Endothelial cell of umbilical vein (primary cell): ENCODE measurements at places on chromosomes 2 and 18. TPM values are rescaled to one million over a fixed set of nuclear protein-coding genes. Genes with fewer than 3 reads are reported as not detected.
A peak's percentile ranks its signal among the peaks of the same experiment; 100 is the strongest.

DNA sequence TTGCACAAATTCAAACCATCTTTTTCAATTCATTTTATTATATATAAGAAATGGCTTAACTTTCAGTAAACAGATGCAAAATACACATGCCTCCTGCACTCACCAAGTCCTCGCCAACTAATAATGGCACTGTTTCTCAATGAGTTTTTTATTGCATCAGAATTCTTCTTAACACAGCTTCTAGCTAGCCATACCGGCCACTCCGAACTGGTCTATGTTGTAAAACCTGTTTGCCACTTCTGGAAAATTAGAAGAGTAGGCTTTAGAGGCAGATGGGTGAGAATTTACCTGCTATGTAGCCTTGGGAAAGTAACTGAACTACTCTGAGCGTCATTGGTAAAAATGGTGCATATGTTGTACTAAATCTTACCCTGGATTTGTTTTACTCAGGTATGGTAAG lies 100.6 kb upstream of the LHCGR start:
- no peaks in the 10 kb centered on the region for H3K36me3 ChIP-seq
- H3K27me3 ChIP-seq = no peaks in the 10 kb centered on the region
- no peaks in the 10 kb centered on the region for H3K4me1 ChIP-seq
- H3K4me3 ChIP-seq = no peak overlapping the region
- DNase-seq = no peak

DNA sequence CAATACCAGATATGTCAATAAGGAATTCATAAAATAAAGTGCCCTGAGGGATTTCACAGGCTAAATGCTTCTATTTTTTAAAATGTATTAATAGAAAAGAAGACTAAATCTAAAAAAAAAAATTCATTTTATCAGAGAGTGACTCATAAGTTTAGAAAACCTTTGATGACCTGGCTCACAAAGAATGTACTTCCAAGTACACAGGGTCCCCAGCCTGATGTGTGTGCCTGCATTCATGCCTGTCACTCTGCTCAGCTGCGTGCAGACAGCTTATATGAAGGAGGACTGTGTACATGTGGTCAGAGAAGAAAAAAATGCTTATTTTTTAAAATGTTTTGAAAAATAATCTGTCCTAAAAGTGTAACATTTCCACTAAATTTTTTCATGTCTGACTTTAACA lies 3.0 kb upstream of the CPS1 start:
- H3K27ac ChIP-seq = no peak overlapping the region
- no peak overlapping the region for H3K4me3 ChIP-seq
- no peaks in the 10 kb centered on the region for H3K27me3 ChIP-seq
- H3K4me1 ChIP-seq = no peaks in the 10 kb centered on the region
- no peaks in the 10 kb centered on the region for H3K36me3 ChIP-seq

The ANKRD44 gene
- polyA plus RNA-seq = 3.4 and 10.8 TPM in 2 replicates

The GPR39 gene
- polyA plus RNA-seq = 0.03 and 0.05 TPM in 2 replicates

The CRYGC gene
- polyA plus RNA-seq = not detected in 2 replicates

The KCNG2 gene
- polyA plus RNA-seq = not detected in 2 replicates

The CFAP65 gene
- polyA plus RNA-seq = 0.03 TPM in 1 of 2 replicates, not detected in the other

DNA sequence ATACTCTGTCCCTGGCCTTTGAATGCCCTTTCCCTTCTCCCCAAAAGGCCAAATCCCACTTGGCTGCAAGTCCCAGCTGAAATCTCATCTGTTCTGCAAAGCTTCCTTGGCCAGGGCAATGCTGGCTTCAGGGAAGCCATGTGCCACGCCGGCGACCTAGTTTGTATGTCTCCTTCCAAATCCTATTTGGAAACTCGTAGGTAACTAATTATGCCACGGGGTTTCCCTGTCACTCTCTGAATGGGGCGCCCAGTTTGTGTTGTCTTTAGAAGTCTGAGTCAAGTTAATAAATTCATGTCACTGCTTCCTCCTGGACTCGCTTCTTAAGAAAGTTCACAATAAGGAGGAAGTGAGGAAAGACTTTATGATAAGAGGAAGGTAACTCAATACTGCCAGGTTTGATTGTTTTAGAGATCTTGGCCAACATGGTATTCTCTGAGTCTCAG lies 19.1 kb downstream of the FHL2 start:
- no peak overlapping the region for H3K4me3 ChIP-seq
- H3K27me3 ChIP-seq = no peaks in the 10 kb centered on the region
- H3K27ac ChIP-seq = peak overlapping the region; percentile 84
- peak; percentile 72 for DNase-seq
- peaks cover 75% of the 10 kb centered on the region for H3K4me1 ChIP-seq

DNA sequence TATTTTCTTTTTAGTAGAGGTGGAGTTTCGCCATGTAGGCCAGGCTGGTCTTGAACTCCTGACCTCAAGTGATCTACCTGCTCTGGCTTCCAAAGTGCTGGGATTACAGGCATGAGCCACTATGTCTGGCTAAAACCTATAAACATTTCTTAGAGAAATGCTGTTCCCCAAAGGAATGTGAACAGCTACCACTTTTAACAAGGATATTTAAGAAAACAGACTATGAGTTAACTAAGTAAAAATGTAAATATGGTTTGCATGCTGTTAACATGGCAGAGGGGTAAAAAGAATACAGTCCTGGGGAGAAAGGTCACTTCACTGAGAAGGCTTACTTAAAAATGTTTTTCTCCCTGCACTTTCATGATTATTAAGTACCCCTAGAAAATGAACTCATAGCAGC lies 57.1 kb downstream of the SLC16A14 start:
- no peaks in the 10 kb centered on the region for H3K27me3 ChIP-seq
- no peak overlapping the region for H3K4me3 ChIP-seq
- H3K27ac ChIP-seq = no peak overlapping the region
- DNase-seq = no peak
- H3K36me3 ChIP-seq = no peaks in the 10 kb centered on the region

GRCh38 chr18:54981076-54981475 lies 21.8 kb upstream of the CCDC68 start:
- no peak overlapping the region for H3K4me3 ChIP-seq
- no peaks in the 10 kb centered on the region for H3K4me1 ChIP-seq
- no peaks in the 10 kb centered on the region for H3K27me3 ChIP-seq
- no peak overlapping the region for H3K27ac ChIP-seq

DNA sequence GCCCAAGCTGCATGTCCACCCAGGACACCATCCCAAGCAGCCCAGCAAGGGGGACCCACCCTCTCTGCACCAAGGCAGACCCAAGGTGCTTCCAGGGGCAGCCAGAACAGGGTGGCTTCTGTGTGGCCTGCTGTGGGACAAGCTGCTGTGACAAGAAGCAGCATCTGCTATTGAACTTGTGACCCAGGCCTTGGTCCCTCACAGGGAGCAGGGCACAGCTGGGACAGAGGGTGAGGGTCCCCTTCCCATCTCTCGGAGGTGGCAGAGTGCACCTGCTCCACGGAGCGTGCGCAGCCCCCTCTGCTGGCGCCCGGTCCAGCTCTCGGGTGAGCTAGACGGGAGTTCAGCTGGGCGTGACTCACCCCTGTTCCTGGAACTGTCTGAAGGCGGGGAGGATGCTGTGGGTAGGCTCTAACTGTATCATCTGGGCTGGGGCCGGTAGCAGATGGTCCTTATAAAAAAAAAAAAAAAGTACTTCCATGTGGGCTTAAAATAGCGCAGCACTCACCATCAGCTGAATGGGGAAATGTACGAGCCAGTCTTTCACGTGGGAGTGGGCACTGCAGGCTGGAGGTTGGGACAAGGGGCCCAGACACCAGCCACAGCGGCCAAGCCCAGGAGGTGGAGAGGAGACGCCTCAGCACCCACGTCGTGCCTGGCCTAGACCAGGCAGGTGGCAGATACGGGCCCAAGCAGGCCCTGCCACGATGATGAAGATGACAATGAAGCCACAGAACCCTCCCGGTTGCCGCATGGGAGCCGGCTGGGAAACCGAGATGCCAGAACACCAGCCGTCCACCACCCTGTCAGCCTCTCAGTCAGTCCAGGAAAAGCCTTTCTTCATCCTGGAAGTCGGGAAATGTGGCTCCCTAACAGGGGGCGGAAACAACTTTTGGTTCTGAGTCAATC lies 136.8 kb upstream of the ID2 start:
- DNase-seq = no peak
- H3K4me1 ChIP-seq = no peaks in the 10 kb centered on the region
- no peak overlapping the region for H3K27ac ChIP-seq
- H3K4me3 ChIP-seq = no peak overlapping the region
- H3K36me3 ChIP-seq = no peaks in the 10 kb centered on the region

GRCh38 chr2:11129598-11130449 lies 25.4 kb upstream of the SLC66A3 start:
- H3K4me1 ChIP-seq = peaks cover 28% of the 10 kb centered on the region
- no peak overlapping the region for H3K4me3 ChIP-seq
- H3K27me3 ChIP-seq = peaks cover 1% of the 10 kb centered on the region
- no peak overlapping the region for H3K27ac ChIP-seq
- no peak for DNase-seq
- H3K36me3 ChIP-seq = no peaks in the 10 kb centered on the region

The IL1R2 gene
- not detected in 2 replicates for polyA plus RNA-seq

GRCh38 chr2:207819021-207819797 lies 49.5 kb upstream of the FZD5 start:
- H3K36me3 ChIP-seq = no peaks in the 10 kb centered on the region
- no peaks in the 10 kb centered on the region for H3K27me3 ChIP-seq
- DNase-seq = no peak
- H3K27ac ChIP-seq = no peak overlapping the region
- H3K4me3 ChIP-seq = no peak overlapping the region

GRCh38 chr2:174762464-174762863 lies 1.8 kb downstream of the CHRNA1 start:
- DNase-seq = peak; percentile 28
- peak overlapping the region; percentile 86 for H3K27ac ChIP-seq
- H3K27me3 ChIP-seq = no peaks in the 10 kb centered on the region

The MC2R gene
- polyA plus RNA-seq = not detected in 2 replicates

- H3K4me3 ChIP-seq = no peak overlapping the region
- H3K36me3 ChIP-seq = no peaks in the 10 kb centered on the region
- H3K27ac ChIP-seq = no peak overlapping the region
- no peaks in the 10 kb centered on the region for H3K27me3 ChIP-seq
- no peaks in the 10 kb centered on the region for H3K4me1 ChIP-seq
- DNase-seq = peak; percentile 41
Measured at GRCh38 chr18:36942264-36942663, 113.3 kb downstream of the KIAA1328 start.

The COL6A3 gene
- polyA plus RNA-seq = 0.03 TPM in 1 of 2 replicates, not detected in the other

The OR6B2 gene
- not detected in 2 replicates for polyA plus RNA-seq

The SRD5A2 gene
- polyA plus RNA-seq = not detected in 2 replicates

The PLGLB1 gene
- polyA plus RNA-seq = 0.51 and 0.81 TPM in 2 replicates

The IL1F10 gene
- not detected in 2 replicates for polyA plus RNA-seq

GRCh38 chr18:6729247-6730091 lies at the start of gene ARHGAP28:
Gene ARHGAP28, plus strand, starts transcription at chr18:6729716. Its CDS starts 106 bp downstream, at chr18:6729822.
- DNase-seq = peak; percentile 96
- no peaks in the 10 kb centered on the region for H3K27me3 ChIP-seq
- H3K4me3 ChIP-seq = peak within 1 kb of the TSS; percentile 57
- peak within 1 kb of the TSS; percentile 69 for H3K27ac ChIP-seq
- no peaks in the 10 kb centered on the region for H3K36me3 ChIP-seq
- peaks cover 39% of the 10 kb centered on the region for H3K4me1 ChIP-seq

The TRABD2A gene
- 0.45 and 1.0 TPM in 2 replicates for polyA plus RNA-seq
